ENCODE measurements at places on chromosomes 7 and 10.
A peak's percentile ranks its signal among the peaks of the same experiment; 100 is the strongest.

GRCh38 chr7:80533287-80533686, 21.4 kb upstream of the GNAT3 start:
- no peak for DNase-seq

GRCh38 chr7:122056977-122057376, 87.1 kb downstream of the AASS start:
- no peak for DNase-seq

DNA sequence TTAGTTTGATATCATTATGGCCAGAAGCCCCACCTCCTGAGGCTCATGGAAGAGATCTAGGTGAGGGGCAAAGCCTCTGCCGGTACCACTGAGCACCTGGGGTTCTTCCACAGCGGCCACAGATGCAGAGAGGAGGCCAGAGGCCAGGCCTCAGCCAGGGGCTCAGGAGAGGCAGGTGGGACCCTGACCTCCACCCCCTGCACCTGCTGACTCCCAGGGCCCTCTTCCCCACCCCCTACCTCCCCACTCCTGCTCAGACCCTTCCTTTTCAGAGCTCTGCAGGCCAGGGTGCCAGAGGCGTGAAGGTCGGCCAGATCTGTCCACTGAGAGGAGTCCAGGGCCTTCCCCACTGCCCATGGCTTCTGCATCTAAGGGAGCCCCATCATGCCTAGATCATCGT, 178.7 kb upstream of the PPP2R2D start:
- DNase-seq = no peak

DNA sequence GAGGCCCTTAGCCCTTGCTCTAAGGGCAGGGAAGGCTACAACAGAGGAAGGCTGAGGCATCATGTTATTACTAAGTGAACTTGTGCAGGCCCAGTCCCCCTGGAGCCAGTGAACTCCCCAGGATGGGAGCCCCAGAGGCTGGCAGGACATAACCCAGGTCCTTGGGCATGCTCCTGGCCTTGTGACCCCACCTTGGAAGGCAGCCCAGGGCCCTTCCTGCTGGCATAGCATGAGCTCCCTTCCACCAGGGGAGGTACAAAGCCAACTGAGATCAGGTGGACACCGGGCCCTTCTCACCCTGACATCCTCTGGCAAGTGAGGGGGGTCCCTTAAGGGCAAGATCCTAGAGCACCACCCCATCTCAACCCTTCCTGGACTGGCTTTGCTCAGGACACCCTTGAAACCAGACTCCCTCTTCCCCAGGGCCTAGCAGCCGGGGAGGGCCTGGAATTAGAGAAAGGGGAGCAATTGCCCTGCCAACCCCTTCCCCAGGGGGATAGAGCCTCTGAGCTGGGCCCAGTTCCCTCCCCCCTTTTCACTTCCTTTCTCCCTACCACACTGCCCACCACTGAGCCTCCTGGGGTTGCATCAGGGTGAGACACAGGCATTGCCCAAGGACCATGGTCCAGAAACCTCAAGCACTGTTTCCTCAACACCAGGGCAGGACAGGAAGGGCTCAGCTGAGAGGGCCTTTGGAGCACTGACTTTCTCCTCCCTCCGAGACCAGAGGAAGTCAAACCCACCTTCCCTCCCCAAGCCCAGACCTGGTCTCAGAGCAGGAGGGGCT, 1.8 kb upstream of the VSIR start:
- no peak for DNase-seq

- no peak for DNase-seq
Observed at GRCh38 chr7:133629701-133630100, 376.8 kb downstream of the EXOC4 start.

DNA sequence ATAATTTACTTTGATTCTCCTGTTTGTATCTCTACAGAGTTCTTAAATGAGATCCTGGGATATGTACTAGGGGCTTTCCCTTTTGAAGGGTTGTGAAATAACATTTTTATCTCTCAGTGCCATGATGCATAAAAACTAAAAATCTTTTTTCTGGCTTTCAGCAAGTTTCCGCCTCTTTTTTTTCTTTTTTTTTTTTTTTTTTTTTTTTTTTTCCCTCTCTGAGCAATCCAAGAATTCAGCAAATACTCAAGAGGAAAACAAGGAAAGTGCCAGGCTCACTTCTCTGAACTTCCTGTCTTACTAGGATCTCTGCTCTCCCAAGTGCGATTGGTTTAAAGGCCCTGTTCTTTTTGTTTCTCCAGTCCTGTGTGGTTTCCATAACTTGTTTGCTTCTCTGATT, 79.9 kb downstream of the HYCC1 start:
- no peak for DNase-seq

DNA sequence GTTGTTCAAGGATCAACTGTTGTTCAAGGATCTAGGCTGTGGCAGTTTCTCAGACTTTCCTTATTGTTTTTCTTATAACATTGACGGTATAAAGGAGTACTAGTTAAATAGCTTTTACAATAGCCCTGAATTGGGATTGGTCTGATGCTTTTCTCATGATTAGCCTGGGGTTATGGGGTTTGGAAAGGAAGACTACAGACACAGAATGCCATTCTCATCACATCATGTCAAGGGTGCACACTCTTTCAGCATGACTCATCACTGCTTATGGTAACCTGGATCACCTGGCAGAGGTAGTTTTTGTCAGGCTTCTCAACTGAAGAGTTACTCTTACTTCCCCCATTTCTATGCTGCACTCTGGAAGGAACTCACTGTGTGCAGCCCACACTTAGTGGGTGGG, 194.2 kb upstream of the NPSR1 start:
- no peak for DNase-seq

DNA sequence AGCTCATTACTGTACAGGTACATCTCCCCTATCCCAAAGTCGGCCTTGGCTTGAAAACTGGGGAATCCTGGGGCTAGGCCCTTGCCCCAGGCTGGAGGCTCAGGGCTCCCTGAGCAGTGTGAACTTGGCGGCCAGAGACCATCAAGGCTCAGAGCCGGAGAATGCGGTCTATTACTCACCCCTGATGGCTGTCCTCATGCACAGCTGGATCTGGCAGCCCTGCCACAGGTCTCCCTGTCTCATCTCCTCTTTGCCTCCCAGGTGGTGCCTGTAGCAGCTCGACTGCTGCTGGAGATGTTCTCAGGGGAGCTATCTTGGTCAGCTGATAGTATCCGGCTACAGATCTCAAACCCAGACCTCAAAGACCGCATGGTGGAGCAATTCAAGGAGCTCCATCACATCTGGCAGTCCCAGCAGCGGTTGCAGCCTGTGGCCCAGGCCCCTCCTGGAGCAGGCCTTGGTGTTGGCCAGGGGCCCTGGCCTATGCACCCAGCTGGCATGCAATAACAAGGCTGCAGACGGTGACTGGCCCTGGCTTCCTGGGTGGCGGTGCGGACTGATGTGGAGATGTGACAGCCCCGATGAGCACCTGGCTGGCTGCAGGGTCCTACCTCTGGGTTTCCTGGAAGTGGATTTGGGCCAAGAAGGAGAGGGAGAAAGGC, 10.7 kb downstream of the IRF5 start:
- DNase-seq = no peak

DNA sequence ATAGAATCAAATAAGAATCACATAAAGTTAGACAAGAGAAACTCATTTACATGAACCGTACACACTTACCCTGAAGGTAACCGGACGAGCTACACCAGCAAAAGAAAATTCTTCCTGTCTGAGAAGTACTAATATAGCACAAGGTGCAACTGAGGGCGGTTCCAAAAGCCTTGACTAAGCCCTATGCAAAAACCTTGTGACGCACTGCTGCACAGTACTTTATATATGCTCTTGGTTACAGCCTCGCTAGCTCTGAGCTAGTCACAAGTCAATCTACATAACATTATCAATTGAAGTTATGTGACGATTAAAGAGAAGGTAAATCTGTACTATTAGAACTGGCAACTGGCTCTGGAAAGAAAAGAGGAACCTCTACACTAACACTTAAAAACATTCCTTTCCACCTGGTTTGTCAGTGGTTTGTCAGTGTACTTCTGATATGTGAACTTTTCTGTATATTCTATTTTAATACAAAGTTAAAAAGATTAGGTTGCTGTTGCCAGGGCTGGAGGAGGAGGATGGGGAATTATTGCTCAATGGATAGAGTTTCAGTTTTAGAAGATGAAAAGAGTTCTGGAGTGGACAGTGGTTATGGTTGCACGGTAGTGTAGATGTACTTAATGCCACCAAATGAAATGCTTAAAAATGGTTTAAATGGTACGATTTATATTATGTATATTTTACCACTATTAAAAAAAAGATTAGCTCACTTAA, 21.6 kb downstream of the NT5C3A start:
- DNase-seq = no peak

- DNase-seq = peak; percentile 75
Observed at GRCh38 chr7:28068811-28069216, 111.8 kb downstream of the JAZF1 start.

DNA sequence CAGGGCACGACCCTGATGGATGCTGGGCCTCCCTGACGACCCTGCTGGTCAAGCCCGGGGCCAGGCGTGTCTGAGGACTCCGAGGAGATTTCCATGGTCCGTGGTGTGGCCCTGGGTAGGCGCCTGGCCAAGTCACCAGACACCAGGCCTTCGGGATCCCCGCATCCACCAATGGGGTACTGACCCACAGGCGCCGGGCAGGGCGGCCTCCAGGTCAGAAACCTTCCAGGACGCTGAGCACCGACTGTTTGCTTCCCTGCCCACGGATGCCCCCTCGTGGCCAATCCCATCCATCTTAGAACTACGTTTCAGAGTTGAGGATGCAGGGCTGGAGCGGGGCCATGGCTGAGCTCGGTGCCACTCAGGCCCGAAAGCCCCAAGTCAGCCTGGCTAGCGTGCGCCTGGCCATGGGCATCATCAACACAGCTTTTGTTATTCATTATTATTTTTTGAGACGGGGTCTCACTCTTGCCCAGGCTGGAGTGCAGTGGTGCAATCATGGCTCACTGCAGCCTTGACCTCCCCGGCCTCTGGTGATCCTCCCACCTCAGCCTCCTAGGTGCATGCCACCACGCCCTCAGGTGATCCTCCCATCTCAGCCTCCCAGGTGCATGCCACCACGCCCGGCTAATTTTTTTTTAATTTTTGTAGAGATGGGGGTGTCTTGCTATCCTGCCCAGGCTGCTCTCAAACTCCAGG, 7.1 kb upstream of the AMZ1 start:
- no peak for DNase-seq

DNA sequence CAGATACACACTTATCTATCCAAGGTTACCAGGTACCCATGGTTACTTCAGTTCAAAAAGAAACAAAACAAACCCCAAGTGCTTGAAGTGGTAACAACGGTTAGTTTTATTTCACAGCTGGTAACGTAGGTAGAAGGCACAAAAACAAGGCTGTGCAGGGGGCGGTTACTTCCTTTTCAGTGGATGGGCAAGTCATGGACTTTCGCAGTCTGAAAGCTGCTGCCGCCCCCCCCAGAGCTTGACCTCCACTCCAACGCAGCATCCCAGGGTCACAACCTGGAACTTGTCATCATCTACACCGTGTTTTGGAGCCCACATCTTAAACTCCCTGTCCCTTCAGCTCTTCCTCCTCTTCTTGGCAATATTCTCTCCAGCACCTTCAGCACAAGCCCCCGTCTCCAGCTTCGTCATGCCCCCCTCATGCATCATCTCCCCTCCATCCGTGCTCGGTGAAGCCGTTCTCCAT, 181.2 kb upstream of the ITGB1 start:
- no peak for DNase-seq

- DNase-seq = no peak
Observed at GRCh38 chr7:74051629-74052410, 23.8 kb downstream of the ELN start.

GRCh38 chr10:131653140-131653539, 247.7 kb upstream of the PPP2R2D start:
- DNase-seq = no peak

GRCh38 chr7:9709216-9709615, 1264.5 kb upstream of the PHF14 start:
- DNase-seq = no peak

DNA sequence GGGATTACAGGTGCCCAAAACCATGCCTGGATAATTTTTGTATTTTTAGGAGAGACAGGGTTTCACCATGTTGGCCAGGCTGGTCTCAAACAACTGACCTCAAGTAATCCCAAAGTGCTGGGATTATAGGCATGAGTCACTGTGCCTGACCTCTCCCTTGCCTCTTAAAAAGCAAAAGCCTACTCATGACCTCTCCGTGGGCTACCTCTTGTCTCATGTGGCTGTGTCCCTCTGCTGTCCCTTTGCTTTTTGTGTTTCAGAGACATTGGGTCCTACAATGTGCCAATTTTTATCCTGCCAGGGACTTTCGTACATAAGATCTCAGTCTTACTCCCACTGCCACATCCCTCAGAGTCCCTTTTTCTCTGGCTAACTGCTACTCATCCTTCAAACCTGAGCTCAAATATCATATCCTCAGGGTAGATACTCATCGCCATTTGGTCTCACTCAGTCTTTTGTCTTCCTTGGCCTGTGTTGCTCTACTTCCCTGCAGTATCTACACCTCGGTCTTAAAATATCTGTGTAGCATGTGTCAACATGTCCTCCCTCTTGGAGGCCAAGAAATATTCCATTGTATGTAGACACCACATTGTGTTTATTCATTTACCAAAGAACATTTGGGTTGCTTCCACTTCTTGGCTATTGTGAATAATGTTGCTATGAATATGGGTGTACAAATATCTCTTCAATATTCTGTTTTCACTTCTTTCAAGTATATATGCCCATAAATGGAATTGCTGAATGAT, 465.0 kb upstream of the KLF6 start:
- no peak for DNase-seq

- no peak for DNase-seq
Observed at GRCh38 chr7:149794661-149795060, 21.3 kb upstream of the ZNF467 start.

- no peak for DNase-seq
Observed at GRCh38 chr7:138898255-138898654, 82.9 kb downstream of the KIAA1549 start.

- no peak for DNase-seq
Observed at GRCh38 chr7:134126146-134126545, 994 bp upstream of the LRGUK start.

GRCh38 chr7:110604885-110605284, 486.0 kb upstream of the LRRN3 start:
- DNase-seq = no peak

DNA sequence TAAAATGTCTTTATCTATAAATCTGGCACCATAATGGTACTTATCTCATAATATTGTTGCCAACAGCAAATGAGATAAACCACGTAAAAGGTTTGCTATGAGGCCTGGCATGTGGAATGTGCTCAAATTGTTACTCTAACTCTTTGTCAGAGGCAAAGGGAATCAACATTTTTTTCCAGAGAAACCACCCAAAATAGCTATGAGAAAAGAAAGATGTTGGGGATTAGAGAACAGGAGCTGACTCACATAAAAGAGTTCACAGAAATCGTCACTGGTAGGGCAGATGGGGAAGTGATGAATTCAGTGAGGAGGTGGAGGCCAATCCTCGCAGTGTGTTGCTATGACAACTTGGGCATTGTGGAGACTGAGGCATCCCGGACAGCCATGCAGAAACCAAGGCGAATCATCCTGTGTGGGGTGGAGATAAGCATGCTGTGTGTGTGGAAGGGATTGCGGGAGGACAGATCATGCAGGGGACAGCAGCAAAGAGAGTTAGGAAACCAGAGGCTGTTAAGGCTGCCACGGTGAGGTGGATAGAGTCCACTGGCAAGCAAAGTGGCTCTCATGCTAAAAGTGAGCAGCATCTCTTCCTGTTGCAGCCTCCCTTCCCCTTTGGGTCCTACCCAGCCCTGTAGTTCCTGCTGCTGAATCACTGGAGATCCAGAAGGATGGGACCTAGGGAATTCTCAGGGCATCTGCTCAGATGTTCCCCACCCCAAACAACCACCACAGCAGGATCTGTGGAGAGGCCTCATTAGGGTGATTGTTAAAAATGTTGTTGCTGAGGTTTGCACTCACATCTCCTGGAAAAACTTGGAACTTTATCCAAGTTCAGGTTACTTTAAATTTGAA, 103.9 kb downstream of the CUBN start:
- peak; percentile 73 for DNase-seq

Data from skin of body (tissue), 3 donors.